Lung (tissue), 17 donors: ENCODE measurements at places on chromosomes 2 and 18. TPM values are rescaled to one million over a fixed set of nuclear protein-coding genes. Genes with fewer than 3 reads are reported as not detected.

GRCh38 chr2:212097001-212097400 is 441.6 kb downstream of the ERBB4 start:
- no peaks in the 10 kb centered on the region for H3K4me1 ChIP-seq
- DNase-seq: no peak
- H3K27ac ChIP-seq: no peak overlapping the region
- H3K36me3 ChIP-seq: no peaks in the 10 kb centered on the region
- no peak overlapping the region for H3K4me3 ChIP-seq

DNA sequence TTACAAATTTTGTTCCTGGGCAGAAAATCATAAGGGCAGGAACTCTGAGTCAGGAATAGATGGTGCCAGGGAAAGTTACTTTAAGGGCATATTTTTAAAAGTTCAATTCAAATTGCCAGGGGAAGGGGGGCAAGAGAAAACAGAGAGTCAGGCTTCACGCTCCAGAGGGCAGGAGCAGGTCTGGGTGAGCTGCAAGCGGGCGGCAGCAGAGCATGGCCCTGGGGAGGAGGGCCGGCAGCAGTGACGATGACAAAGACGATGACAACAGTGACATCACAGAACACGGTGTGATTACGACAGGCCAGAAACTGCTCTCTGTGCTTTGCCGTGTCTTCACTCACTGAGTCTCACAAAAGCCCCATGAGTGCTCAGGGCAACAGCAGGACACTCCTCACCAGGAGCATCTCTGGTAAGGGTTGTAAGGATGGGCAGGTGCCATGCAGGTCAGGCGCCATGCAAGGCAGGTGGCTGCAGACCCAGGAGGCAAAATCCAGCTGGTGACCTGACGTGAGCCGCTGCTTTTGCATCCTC is 23.3 kb downstream of the CHST10 start:
- no peak for DNase-seq
- no peak overlapping the region for H3K27ac ChIP-seq
- no peaks in the 10 kb centered on the region for H3K36me3 ChIP-seq
- no peaks in the 10 kb centered on the region for H3K4me1 ChIP-seq

Gene DYNAP
- not detected for total RNA-seq

DNA sequence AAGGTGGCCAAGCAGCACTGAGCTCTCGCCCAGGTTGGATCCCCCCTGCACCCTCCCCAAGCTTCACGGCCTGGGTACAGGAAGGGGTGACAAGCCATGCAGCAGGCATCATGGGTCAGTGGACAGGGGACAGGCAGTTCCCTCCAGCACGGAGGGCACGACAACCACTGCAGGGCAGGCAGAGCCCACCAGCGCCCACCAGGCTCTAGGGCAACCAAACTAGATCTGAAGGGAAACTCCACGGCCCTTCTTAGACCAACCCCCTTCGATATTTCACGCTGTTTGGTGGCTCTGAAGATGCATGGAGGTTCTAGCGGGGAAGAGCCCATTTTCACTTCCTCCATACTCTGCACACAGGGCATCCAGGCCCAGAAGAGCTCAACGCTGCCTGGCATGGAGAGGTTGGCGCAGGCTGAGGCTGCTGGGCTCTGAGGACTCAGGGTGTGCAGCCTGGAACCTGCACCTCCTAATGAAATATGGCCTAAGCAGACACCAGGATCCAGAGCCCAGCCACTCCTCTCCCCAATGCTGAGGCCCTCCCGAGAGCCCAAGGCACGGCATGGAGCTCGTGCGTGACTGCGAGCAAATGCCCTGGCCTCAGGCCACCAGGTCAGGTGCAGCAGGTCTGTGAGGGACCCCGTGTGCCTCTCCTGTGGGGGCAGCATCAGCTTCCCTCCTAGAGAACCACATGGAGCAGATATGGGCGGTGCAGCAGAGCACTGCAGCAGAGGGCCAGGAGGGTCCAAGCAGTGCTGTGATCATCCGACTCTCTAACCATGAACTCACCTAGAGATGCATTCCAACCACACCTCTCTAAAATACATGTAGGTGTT is 8.7 kb upstream of the MTERF4 start:
- no peak overlapping the region for H3K4me3 ChIP-seq
- no peaks in the 10 kb centered on the region for H3K4me1 ChIP-seq
- H3K27me3 ChIP-seq: no peaks in the 10 kb centered on the region
- no peak for DNase-seq
- no peaks in the 10 kb centered on the region for H3K36me3 ChIP-seq

- peak overlapping the region; percentile 57 for H3K27ac ChIP-seq
- H3K4me1 ChIP-seq: no peaks in the 10 kb centered on the region
- no peak overlapping the region for H3K4me3 ChIP-seq
Measured at GRCh38 chr18:13577091-13577697, 149.2 kb downstream of the FAM210A start.

DNA sequence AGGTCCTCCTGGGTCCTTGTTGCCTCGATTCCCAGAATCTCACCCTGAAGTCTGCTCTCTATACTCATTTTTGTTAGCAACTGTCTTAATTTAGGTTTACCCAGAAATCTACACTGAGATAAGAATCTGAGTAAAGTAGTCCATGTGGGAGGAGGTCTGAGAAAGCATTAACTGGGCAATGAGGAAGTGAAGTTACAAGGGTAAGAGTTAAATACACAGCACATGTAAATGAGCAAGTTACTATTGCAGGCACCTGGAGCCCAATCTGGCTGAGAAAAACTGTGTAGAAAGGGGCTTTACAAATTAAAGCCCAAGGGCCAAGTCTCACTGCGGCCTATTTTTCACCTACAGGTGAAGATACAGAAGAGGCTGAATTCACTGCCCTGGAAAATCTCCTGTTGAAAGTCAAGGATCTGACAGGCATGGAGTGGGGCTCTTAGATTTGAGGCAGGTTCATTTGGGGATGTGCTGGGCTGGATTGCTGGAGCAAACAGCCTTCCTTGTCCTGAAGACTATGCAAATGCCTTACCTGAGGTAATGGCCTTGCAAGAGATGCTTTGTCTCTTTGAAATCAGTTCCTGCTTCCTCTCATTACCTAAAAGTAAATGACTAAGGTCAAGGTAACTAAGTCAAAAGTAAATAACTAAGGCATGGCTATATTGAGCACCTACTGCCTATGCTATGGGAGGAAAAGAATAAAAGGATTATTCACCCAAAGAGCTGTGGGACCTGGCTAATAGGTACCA is 84.4 kb upstream of the DYNAP start:
- H3K27ac ChIP-seq: no peak overlapping the region
- no peak overlapping the region for H3K4me3 ChIP-seq
- no peaks in the 10 kb centered on the region for H3K36me3 ChIP-seq
- no peaks in the 10 kb centered on the region for H3K4me1 ChIP-seq
- DNase-seq: no peak
- no peaks in the 10 kb centered on the region for H3K27me3 ChIP-seq

DNA sequence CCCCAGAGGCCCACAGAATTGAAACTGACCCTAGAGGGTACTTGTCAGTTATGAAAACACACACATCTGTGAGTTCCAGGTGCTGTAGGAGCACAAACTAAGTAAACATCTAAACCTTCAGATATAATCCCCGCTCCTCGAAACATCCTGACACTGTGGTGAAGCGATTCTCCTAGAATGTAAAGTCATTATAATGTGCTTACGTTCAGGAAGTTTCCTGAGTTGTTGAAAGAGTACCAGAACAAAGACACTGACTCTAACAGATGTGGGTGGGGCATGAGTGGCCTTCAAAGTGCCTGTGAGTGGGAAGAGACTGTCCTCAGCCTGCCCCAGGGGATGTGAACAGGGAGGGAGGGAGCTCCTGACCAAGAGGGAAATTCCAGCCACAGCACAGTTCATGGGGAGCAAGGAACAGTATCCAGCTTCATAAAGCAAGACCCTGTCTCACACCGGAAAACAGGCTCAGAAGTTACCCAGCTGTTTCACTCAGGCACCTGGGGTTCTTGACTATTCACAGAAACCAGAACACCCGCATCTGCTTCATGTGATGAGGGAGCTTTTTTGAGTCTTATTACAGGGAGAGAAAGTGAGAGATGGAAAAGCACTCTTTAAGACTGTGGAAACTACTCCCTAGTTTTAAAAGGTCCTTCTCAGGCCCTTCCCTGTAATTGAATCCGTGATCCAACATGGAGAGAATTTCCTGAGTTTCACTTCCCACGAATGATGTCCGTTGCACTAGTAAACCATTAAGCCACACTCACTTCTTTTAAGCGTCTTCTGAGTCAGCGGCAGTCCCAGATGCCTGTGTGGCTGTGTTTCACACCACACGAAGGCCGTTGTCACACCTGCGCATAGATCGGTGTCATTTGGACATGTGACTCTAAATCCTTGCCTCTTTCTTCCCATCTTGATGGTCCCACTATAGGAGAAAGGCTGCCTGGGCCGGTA is 88.6 kb upstream of the EML6 start:
- peaks cover 24% of the 10 kb centered on the region for H3K4me1 ChIP-seq
- H3K4me3 ChIP-seq: no peak overlapping the region
- peak overlapping the region; percentile 92 for H3K27ac ChIP-seq
- no peaks in the 10 kb centered on the region for H3K27me3 ChIP-seq

DNA sequence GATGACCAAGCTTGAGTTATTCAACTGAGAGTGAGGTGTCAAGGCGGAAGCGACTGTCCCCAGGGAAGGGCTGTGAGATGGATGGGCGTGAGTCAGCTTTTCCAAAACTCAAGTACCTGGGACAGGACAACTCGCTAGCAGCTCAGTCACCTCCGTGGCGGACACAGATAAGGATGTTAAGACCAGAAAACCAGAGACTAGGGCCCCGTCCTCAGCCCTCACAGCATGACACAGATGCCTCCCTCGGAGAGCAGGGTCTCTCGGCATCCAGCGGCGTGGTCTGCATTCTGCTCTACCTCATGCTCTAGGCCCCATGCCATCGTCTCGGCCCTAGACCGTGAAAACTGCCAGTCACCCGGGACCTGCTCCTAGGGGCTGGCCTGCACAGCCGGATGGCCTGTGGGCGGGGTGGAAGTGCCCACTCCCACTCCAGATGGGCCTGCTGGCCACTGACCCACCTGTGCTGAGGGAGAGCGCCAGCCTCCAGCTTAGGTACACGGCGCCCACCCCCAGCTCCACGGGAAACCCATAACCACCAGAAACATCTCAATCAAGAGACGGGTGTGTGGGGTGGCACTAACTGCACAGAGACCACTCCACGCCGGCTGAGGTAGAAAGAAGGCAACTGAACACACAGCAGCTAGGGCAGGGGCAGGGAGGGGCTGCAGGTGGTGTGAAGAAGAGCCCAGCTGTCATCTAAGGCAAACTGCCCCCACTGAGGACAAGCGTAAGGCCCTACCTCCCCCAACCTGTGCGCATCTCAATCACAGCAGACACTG is 39.8 kb downstream of the ANO7 start:
- no peak overlapping the region for H3K27ac ChIP-seq
- no peak overlapping the region for H3K4me3 ChIP-seq
- H3K4me1 ChIP-seq: peaks cover 13% of the 10 kb centered on the region
- H3K36me3 ChIP-seq: peaks cover 46% of the 10 kb centered on the region

GRCh38 chr2:180690611-180691010 is 289.8 kb upstream of the UBE2E3 start:
- H3K4me3 ChIP-seq: no peak overlapping the region
- H3K4me1 ChIP-seq: peaks cover 5% of the 10 kb centered on the region
- H3K36me3 ChIP-seq: no peaks in the 10 kb centered on the region
- no peaks in the 10 kb centered on the region for H3K27me3 ChIP-seq

Gene C2orf15
- 3.6 TPM for total RNA-seq

Gene ATOH8
- 51.4 TPM for total RNA-seq

Gene PIEZO2
- total RNA-seq: 33.2 TPM

Gene STARD6
- total RNA-seq: not detected

Gene REG3A
- not detected for total RNA-seq

GRCh38 chr2:189646521-189646920 is 14.7 kb upstream of the ASNSD1 start:
- H3K4me3 ChIP-seq: no peak overlapping the region
- DNase-seq: no peak
- H3K27me3 ChIP-seq: no peaks in the 10 kb centered on the region
- no peaks in the 10 kb centered on the region for H3K4me1 ChIP-seq

Gene ELP2
- total RNA-seq: 257 TPM

GRCh38 chr2:54382601-54383000 is 73.5 kb upstream of the SPTBN1 start:
- H3K36me3 ChIP-seq: no peaks in the 10 kb centered on the region
- no peak for DNase-seq
- H3K27ac ChIP-seq: no peak overlapping the region
- H3K4me3 ChIP-seq: no peak overlapping the region

- H3K36me3 ChIP-seq: no peaks in the 10 kb centered on the region
- H3K4me1 ChIP-seq: no peaks in the 10 kb centered on the region
- no peak overlapping the region for H3K4me3 ChIP-seq
- H3K27ac ChIP-seq: no peak overlapping the region
- no peak for DNase-seq
Measured at GRCh38 chr18:66558773-66559172, 45.1 kb downstream of the CDH19 start.

- DNase-seq: no peak
- H3K4me3 ChIP-seq: no peak overlapping the region
- no peak overlapping the region for H3K27ac ChIP-seq
- no peaks in the 10 kb centered on the region for H3K4me1 ChIP-seq
- H3K27me3 ChIP-seq: no peaks in the 10 kb centered on the region
Measured at GRCh38 chr2:213644926-213645325, 360.7 kb downstream of the SPAG16 start.

- peaks cover 14% of the 10 kb centered on the region for H3K4me1 ChIP-seq
- no peak for DNase-seq
- H3K4me3 ChIP-seq: no peak overlapping the region
- no peak overlapping the region for H3K27ac ChIP-seq
- no peaks in the 10 kb centered on the region for H3K27me3 ChIP-seq
Measured at GRCh38 chr18:2971741-2972552, 41.0 kb downstream of the LPIN2 start.

Gene GLI2
- total RNA-seq: 5.8 TPM

GRCh38 chr2:33236482-33237385 is 239.7 kb upstream of the RASGRP3 start:
- H3K36me3 ChIP-seq: no peaks in the 10 kb centered on the region
- no peak overlapping the region for H3K4me3 ChIP-seq
- no peak overlapping the region for H3K27ac ChIP-seq
- DNase-seq: peak; percentile 95

Gene SIX2
- 0.34 TPM for total RNA-seq

- no peaks in the 10 kb centered on the region for H3K4me1 ChIP-seq
- no peaks in the 10 kb centered on the region for H3K27me3 ChIP-seq
- H3K27ac ChIP-seq: no peak overlapping the region
- peak; percentile 10 for DNase-seq
Measured at GRCh38 chr2:240213226-240213475, 72.7 kb upstream of the OTOS start.

GRCh38 chr2:120520929-120521912 is 175.3 kb downstream of the INHBB start:
- H3K27ac ChIP-seq: no peak overlapping the region
- no peak overlapping the region for H3K4me3 ChIP-seq
- peaks cover 28% of the 10 kb centered on the region for H3K27me3 ChIP-seq
- peak; percentile 27 for DNase-seq
- H3K36me3 ChIP-seq: no peaks in the 10 kb centered on the region

Gene OTOS
- not detected for total RNA-seq

Gene COLEC12
- 108 TPM for total RNA-seq

Gene TRIM43
- not detected for total RNA-seq
